ENCODE measurements at places on chromosomes 13 and 19. TPM values are rescaled to one million over a fixed set of nuclear protein-coding genes. Genes with fewer than 3 reads are reported as not detected.

DNA sequence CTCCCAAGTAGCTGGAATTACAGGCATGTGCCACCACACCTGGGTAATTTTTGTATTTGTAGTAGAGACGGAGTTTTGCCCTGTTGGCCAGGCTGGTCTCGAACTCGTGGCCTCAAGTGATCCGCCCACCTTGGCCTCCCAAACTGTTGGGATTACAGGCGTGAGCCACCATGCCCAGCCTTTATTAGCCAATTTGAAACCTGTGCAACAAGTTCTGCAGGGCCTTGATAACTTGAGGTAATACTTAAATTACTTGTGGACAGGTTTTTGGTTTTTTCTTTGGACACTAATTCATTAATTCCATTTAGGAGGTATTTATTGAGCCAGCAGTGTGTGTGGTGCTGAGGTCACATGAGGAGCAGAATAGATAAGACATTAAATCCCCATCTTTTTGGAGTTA lies 39.5 kb downstream of the ARHGAP35 start:
- DNase-seq: no peak

GRCh38 chr13:94722609-94723345 lies 10.4 kb upstream of the SOX21 start:
- DNase-seq: no peak

DNA sequence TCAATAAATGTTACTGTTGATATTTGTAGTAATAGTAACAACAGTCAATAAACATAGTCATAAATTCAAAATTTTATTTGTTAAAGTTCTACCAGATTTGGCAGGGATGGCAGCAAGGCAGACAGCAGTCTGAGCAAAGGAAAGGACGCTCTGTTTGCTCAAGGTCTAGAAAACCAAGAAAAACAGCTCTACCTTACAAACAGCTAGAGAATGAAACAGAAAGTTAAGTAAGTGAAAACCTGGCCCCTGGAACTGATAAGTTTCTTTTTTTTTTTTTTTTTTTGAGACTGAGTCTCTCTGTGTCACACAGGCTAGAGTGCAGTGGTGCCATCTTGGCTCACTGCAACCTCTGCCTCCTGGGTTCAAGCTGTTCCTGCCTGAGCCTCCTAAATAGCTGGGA lies 27.9 kb downstream of the ENOX1 start:
- DNase-seq: no peak

DNA sequence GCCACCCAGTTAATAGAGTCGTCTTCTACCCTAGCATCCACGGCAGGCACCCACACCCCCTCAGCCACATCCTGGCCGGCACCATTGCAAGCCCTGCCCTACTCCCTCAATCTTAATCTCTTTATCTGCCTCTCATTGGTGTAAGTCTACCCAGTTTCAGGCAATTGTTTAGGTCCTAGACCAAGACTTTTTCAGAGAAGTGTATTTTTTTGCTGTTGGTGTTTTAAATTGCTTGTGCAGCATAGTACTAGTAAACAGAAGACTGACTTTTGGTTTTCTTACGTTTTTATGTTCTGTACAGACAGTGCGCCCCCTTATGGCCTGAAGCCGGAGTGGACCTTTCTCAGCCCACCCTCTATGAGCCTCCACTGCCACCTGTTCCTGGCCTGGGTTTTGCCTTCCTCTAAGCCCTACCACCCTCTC lies 2.3 kb upstream of the LCP1 start:
- peak; percentile 2 for DNase-seq

- DNase-seq: peak; percentile 57
Observed at GRCh38 chr13:49587311-49587847, 2.0 kb upstream of the RCBTB1 start.

GRCh38 chr19:46413262-46414031 lies at the start of gene CCDC8:
Gene CCDC8, minus strand, starts transcription at chr19:46413564. Its CDS starts 754 bp downstream, at chr19:46412810.
- peak; percentile 80 for DNase-seq

DNA sequence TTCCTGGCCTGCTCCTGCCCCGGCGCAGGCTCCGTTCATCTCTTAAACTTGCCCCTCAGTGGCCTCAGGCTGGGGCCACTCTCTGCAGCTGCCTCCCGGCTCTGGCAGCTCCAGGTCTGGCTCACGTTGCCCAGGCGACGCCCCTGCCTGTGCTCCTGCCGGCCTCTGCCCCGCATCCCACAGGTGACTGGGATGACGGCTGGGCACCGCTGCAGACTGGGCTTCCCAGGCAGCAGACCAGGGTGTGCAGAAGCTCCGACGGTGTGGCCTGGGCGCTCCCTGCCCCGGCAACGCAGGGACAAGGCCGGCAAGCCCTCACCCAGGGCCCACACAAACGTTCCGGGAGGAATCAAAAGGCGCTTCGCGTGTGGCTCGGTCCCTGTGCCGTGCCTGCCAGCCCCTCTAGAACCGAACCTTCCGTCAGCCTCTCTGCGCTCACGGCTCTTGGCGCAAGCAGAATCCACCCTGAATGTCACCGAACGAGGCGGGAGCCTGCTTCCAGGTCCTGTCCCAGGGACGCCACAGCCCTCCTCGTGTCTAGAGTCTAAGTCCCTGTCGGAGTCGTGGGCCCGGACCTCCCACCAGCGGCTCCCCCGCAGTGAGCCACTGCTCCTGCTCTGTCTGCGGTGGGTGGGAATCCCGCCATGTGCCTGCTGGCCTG lies 64.8 kb downstream of the MLLT1 start:
- no peak for DNase-seq

Gene CLEC4G
- total RNA-seq: not detected

Gene SPPL2B
- 26.1 TPM for total RNA-seq

Gene DZIP1
- 34.9 TPM for total RNA-seq

Gene RFPL4A
- not detected for total RNA-seq

All from LHCN-M2 (cell line).